Left lung (tissue), 14 donors: ENCODE measurements at places on chromosomes 1 and 21. TPM values are rescaled to one million over a fixed set of nuclear protein-coding genes. Genes with fewer than 3 reads are reported as not detected.

GRCh38 chr1:221039616-221040015 lies 160.4 kb downstream of the HLX start:
- DNase-seq = no peak

DNA sequence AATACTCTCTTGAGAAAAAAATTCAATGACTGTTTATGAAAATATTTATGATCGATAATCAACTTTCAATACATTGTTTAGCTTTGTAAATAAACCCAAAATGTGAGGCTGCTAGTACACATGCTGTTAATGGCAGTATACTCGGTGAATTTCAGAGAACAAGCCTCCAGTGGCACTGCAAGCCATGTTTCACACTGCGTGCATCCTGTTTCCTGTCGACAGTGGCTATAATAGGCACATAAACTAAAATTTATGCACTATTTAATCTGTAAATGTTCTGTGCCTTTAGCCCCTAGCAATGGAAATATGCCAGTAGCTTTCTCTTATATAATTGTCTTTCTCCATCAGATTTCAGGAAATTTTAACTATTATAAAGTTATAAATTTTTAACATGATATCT lies 26.3 kb upstream of the RGS18 start:
- DNase-seq = no peak

DNA sequence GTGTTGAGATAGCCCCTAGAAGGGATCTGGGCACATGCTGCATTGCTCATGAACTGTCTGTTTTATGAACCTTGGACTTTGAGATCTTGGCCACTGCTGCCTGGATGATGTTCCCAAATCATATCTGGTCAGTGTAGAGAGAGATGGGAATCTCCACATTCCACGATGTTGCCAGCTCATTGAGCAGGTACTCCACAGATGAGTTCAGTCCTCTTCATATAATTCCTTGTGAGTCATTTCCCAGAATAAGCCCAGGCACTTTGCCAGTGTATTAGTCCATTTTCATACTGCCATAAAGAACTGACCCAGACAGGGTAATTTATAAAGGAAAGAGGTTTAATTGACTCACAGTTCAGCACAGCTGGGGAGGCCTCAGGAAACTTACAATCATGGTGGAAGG lies 254.0 kb upstream of the RUNX1 start:
- no peak for DNase-seq

The NECTIN4 gene
- 9.6 TPM for total RNA-seq

DNA sequence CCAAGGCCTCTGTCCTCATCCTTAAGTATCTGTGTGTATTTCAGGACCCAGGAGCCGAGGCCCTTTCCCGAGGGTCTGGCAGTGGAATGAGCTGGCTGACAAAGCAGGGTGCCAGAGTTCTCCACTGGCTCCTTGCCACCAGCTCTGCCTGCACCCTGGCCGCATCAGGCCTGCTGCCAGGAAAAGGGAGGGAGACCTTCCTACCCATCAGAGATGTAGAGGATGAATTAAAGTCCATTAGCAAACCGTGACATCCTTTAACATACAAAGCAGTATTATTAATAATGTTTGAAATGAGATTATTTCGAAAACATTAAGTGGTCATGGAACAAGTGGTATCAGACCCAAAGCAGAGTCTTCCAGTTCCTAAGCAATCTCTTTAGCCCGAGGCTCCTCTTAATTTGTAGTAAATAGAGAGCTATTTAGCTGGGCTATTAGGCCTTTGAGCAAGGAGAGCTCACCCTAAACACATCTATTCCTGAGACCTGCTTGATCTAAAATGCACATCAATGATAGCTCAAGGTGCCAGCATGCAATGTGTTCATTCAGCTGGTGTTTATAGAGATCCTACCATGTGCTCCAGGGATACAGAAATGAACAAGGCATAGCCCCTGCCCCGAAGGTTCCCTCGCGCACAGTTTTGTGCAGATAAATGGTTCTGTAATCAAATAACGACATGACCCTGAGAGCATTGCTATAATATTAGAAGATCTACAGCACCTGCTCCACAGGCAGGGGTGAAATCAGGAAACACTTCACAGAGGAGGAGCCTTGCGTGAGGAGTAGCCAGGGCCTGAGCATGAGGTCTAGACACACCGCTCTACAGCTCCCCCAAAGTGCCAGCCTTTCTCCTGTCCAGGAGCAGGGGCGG lies 44.0 kb downstream of the FAM163A start:
- no peak for DNase-seq

The SYT6 gene
- total RNA-seq = not detected

The LCE6A gene
- total RNA-seq = not detected

- DNase-seq = peak; percentile 54
Measured at GRCh38 chr21:42777064-42777756, 102.1 kb downstream of the WDR4 start.

The NFIA gene
- total RNA-seq = 43.1 TPM

DNA sequence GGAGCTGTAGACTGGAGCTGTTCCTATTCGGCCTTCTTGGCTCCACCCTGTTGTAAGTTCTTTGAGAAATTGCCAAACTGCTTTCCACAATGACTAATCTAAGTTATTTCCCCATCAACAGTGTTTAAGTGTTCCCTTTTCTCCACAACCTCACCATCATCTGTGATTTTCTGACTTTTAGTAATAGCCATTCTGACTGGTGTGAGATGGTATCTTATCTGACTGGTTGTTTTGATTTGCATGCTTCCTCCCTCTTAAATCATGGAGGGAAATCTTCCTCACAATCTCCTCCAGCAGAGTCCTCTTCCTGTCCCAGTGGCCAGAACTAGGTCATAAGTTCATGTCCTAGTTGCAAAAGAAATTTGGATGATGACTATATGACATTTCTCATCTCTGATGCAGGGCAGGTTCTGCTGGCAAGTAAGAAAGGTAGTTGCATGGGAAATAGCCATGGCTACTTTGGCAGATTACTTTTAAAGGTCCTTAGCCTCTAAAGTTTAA lies 294.0 kb downstream of the LRRC40 start:
- no peak for DNase-seq

DNA sequence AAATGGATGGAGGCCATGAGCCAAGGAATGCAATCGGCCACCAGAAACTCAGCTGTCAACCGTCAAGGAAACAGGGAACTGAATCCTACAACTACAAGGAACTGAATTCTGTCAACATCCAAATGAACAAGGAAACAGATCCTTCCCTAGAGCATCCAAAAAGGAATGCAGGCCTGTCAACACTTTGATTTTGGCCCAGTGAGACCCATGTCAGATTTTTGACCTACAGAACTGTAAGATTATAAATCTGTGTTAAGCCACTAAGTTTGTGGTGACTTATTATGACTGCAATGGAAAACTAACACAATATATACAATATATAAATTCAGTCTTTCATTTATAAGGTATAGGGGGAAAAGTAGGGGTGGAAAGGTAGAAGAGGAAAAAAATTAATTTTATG lies 55.3 kb downstream of the SHCBP1L start:
- no peak for DNase-seq

- no peak for DNase-seq
Measured at GRCh38 chr1:53402891-53403655, 56.1 kb upstream of the DMRTB1 start.

GRCh38 chr1:229396585-229397206 lies 37.2 kb downstream of the ACTA1 start:
- no peak for DNase-seq

DNA sequence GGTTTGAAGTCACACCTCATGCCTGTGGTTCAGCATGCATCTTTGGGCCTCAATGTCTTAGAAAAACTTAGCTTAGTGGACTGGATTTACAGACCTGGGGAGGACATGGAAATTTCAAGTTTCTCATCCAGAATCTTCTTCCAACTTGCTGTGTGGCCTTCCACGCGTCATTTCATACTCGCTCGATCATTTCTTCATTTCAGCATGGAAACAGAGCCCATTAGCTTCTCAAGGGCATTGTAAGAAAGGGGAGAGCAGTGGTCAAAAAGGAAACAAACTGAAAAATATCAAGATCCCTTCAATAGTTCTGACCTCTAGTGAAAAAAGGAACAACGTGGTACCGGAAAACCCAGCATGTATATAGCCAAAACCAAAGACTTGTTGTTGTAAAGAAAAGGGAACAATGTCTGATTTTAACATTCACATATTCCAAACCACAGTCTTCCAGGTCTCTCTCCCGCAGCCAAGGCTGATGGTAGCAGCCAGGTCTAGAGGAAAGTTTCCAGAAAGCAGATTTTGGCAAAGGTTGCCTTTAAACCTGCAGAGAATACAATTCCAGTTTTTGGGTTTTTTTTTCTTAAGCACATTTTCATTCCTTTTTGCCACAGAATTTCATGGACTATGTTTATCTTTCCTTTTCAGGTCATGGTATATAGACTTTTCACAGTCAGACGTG lies 97.0 kb upstream of the CDC42BPA start:
- no peak for DNase-seq

The TSPAN2 gene
- total RNA-seq = 10.6 TPM

GRCh38 chr1:17844185-17844826 lies 89.2 kb downstream of the ACTL8 start:
- no peak for DNase-seq

DNA sequence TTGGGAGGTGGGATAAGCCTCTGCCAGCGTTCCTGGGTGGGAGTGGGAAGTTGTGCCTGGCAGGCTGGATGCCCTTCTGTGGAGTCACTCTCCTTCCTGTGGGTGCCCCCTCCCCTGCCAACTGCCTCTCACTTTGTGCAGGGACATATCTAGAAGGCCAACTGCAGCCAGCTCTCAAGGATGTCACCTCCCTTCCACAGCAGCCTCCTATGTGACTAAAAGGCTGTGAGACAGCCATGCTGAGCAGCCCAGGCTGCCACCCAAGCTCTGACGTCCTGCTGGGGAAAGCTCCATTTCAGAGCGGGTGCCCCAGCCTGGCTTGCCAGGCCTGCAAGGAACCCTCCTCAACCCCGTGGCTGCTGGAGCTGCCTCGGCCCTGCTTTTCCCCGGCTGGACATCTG lies 19.6 kb upstream of the SLC26A9 start:
- DNase-seq = no peak

DNA sequence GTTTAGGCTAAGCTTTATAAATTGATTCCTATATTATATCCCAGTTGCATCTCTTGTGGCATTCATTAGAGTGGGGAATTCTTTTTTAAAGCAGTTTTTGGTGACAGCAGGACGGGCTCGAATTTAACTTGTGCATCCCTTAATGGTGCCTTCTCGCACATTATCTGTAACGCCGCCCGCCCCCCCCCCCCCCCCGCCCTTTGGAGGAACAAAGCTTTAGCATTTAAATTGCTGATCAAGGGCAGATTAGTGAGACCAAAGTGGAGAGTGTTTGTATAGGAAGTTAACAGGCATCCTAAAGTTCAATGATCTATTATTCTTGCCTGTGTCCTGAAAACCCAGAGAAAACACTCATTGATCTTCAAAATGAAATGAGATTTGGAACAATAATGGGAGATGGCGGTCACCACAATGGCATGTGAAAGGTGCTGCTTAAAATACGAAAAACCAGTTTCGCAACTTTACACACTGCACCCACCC lies 2.2 kb downstream of the LMO4 start:
- DNase-seq = no peak

DNA sequence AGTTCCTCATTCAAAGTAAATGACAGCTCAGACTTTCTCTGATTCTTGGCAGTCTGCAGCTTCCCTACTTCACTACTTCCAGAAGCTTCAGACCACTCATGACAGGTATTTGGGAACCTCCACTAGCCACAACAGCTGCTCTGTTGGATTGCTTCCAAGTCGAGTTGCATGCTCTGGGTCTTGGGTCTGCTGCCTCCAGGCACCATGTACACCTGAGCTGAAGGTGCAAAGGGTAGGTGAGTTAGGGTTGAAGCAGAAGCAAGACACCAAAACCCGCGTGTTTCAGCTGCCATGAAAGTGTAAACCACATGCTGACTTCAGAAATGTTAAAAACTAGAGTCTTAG lies 62.7 kb downstream of the ZNF684 start:
- no peak for DNase-seq

The HSPG2 gene
- total RNA-seq = 324 TPM

The USH2A gene
- total RNA-seq = not detected

DNA sequence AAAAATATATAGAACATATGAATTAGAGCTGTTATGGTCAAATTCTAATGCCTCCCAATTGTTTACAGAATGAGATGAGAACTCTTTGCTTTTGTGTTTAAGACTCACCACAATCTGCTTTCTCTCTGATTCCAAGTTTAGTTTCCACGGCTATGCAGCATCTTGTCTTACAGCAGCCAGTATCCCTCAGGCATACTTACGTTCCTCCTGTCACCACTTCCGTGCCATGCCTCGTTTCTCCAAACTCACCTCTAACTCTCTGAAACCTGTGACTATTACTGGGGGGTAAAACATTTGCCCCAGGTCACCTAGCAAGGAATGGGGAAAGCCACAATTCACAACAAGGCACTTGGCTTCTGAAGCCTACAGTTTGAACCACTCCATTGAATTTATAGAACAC lies 192.8 kb upstream of the NRIP1 start:
- DNase-seq = no peak

The SNX7 gene
- total RNA-seq = 27.3 TPM

The KIF21B gene
- total RNA-seq = 7.9 TPM

- no peak for DNase-seq
Measured at GRCh38 chr1:119250299-119250698, 109.8 kb upstream of the WARS2 start.

The HLCS gene
- 17.4 TPM for total RNA-seq

- peak; percentile 95 for DNase-seq
Measured at GRCh38 chr1:3491291-3492246, 37.1 kb downstream of the ARHGEF16 start.

- DNase-seq = no peak
Measured at GRCh38 chr1:38064197-38064903, 17.8 kb upstream of the POU3F1 start.

The C1orf226 gene
- total RNA-seq = 8.5 TPM

- no peak for DNase-seq
Measured at GRCh38 chr1:86016076-86016759, 140.4 kb downstream of the COL24A1 start.

The CFHR3 gene
- 0.17 TPM for total RNA-seq

- peak; percentile 82 for DNase-seq
Measured at GRCh38 chr1:86409416-86410021, 13.4 kb upstream of the ODF2L start.

- DNase-seq = no peak
Measured at GRCh38 chr1:186503190-186503589, 42.3 kb upstream of the PDC start.

GRCh38 chr1:84872696-84873355 lies 20.2 kb downstream of the LPAR3 start:
- DNase-seq = no peak
